ENCODE measurements at places on chromosomes 3 and 15. TPM values are rescaled to one million over a fixed set of nuclear protein-coding genes. Genes with fewer than 3 reads are reported as not detected.

The CKMT1A gene
- total RNA-seq: 8.1 TPM

DNA sequence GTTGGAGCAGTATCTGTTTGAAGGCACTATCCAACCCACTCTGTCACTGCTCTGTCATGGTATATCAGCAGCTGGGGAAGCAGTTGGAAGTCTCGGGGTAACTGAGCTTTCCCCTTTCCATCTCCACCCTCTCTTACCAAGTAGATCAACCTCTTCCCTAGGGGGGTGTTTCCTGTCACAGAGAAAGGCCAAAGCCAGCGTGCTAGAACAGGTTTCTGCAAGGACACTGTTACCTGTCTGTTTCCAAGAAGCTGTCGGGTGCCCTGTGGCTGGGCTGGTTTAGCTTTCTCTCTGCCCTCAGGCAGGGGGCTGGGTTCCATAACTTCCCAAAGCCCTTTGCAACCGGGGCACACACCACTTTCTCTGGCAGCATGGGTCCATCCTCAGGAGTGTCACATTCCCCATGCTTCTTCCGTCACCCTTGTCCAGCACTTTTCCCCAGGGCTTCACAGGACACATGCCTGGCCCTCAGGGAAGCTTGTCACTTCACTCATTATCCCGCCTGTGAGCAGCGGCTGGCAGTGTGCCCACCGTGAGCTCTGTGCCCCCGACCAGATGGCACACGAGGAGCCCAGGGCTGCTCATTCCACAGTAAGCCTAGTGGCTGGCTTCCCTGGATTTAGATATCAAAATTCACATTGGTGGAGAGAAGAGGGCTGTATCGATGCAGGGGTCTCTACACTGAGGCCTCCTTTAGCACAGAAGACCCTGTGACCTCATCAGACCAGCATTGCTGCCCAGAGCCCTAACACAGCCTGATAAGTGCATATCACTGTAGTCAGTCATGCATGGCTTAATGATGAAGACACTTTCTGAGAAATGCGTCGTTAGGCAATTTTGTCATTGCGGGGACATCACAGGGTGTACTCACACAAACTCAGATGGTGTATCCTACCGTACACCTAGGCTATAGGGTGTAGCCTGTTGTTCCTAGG, 205.8 kb downstream of the SLCO3A1 start:
- no peak for DNase-seq

GRCh38 chr15:92579486-92579885, 76.1 kb downstream of the FAM174B start:
- DNase-seq: no peak

DNA sequence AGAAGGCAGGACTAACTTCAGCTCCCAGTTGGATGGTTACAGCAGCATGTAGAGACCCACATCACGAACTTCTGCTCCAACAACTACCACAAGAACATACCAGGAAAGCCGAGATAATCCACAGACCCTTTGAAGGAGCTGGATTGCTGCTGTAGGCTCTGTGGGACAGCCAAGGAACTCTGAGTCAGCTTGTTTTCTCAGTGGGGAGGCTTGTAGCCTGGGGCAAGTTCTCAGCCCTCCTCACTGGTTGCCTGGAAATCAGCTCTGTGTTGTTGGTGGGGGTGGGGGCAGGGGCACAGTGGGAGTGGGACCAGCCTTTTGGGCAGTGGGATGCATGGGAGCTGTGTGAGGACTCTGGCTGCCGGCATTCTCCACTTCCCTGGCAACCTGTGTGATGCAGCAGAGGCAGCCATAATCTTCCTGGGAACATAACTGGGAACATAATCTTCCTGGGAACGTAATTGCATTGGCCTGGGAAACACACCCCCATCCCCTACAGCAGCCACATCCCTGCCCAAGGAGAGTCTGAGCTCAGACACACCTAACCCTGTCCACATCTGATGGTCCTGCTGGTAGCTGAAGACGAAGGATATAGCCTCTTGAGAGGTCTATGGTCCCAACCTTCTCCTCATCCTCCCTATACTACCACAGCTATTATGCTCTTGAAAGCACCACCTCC, 153.1 kb downstream of the PEAK1 start:
- DNase-seq: no peak

DNA sequence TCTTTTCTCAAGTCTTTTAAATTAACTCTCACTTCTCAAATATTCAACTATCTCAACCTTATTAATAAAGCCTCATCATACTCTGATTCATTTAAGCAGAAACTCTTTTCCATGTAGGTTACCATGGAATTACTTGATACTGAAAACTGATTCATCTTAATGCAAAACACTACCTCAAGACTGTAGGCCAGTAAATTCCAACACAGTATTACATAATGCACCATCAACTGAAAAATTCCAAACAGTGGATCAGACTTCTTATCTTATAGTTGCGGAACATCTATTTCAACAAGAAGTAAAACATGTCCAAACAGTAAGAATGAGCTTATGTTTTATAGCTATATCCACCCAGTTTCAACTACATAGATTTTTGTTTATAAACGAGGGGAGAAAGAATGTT, 124.5 kb downstream of the PEAK1 start:
- no peak for DNase-seq

GRCh38 chr3:48130321-48130904, 57.8 kb downstream of the CDC25A start:
- no peak for DNase-seq

All from epithelial cell of proximal tubule (primary cell).